ENCODE measurements at places on chromosomes 1 and 21.

DNA sequence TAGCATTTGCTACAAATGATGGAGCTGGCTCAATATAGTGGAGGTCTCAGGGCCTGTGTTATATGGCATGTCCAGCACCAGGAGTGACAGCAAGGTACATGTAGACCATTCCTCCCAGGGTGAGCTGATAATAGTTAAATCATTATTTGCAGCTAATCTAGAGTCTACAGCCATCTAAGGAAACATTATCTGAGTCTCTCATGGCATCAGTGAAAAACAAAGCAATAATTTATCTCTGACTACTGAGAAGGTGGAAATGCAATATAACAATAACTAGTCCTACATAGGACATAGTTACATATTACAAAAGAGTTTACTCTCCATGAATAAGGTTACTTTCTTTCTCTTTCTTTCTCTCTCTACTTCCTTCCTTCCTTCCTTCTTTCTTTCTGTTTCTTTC lies 143.4 kb upstream of the KCNK2 start:
- no peak for DNase-seq

DNA sequence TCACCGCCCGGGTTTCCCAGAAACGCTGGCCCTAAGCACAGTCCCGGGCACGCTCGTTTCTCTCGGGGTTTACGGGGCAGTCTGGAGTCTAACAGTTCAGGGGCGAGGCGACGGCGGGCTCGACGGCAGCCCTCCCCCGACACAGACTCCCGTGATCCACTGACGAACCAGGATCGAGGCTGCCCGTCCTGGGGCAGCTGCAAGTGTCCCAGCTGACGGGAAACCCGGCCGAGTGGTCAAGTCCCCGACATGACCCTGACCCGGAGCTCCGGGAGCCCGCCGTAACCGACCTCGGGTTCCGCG lies 494 bp downstream of the UBE2J2 start:
- no peak for DNase-seq

GRCh38 chr1:22670352-22670975 lies 17.4 kb downstream of the C1QB start:
- DNase-seq = no peak

DNA sequence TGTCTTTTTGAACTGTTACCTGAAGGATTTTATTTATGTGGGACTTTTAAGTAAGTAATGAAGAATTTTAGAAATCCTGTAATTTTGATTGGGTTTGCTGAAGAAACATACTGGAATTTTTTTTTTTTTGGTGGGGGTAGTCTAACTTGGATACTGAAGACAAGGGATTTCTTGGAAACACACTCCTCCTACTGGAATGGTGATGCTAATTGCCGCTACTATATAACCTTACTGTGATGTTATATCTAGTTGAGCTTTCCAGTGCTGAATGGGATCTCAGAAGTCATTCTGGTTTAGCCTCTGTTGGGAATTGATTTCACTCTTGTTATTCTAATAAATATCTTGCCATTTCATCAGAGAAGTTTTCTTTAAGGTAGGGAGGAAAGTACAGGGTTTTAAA lies 8.4 kb downstream of the PPP2R5A start:
- no peak for DNase-seq

- DNase-seq = no peak
Measured at GRCh38 chr1:162988869-162989268, 80.3 kb upstream of the RGS4 start.

DNA sequence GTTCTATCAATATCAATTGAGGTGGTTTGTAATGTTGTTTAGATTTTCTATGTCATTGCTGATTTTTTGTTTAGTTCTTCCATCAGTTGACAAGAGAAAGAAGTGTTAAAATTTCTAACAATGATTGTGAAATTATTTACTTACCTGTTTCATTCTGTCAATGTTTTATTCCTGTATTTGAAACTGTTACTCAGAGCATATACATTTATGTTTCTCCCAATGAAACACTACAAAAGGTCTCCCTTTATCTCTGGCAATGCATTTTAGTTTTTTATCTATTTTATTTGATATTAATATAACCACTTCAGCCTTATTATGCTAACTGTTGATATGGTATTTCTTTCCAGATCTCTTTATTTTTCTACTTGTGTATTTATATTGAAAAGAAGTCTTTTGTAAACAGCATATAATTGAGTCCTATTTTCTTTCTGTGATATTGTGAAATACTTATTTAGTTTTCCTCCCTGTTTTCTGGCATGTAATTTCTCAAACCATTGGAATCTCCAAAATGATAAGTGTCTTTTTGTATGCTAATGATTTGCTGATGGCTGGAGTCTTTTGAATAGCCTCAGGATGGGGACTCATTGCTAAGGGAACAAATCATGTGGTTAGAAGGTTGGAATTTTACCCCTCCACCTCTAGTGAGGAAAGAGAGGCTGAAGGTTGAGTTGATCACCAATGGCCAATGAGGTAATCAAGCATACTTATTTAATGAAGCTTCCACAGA lies 122.0 kb downstream of the ADSS2 start:
- no peak for DNase-seq

GRCh38 chr1:36177589-36178431 lies 21.9 kb downstream of the MAP7D1 start:
- no peak for DNase-seq

- DNase-seq = no peak
Measured at GRCh38 chr1:203369666-203370065, 18.7 kb upstream of the FMOD start.

DNA sequence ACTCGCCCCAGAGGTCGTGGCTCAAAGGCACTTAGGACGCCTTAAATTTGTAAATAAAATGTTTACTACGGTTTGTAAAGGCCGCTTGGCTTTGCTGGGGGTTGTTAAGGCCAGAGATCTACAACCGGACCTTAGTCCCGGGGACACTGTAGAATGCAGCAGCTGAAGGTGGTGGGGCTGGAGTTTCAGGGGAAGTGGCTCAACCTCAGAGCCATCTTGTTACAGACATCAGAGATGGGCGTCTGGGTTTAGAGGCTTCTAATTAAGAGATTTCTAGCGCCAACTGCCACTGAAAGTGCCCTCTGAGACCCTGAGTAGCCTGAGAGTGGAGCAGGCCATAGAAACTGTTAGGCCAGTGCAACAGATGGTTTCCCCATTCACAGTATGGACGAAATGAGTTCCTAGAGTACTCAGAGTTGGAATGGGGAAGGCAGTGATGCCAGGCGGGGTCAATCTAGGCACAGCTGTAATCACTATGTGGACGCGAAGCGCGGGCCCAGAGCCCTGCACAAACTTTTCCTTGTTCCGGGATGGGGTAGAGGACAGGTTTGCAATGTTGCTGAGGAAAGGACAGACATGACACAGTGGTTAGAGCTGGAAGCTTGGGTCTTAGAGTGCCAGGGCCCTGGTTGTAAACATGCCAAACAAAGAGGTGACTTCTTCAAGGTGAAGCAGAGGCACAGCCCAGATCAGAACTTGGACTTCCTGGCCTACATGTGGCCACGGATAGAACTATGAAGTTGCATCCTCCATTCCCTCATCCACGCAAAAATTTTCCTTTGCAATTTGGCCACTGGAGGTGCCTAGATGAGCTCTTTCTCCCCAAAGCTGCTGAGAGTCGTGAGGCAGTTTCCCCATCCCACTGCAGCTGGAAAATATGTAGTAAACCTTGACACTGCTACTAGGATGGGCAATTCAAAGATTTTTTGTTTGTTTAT lies 6.0 kb downstream of the HLX start:
- DNase-seq = no peak

Data from amygdala (tissue), 56 donors.